ENCODE measurements at places on chromosomes 16 and 17. TPM values are rescaled to one million over a fixed set of nuclear protein-coding genes. Genes with fewer than 3 reads are reported as not detected.

Gene CCL17
- not detected for total RNA-seq

Gene STH
- total RNA-seq = not detected

Gene PSME3IP1
- total RNA-seq = 108 TPM

Gene CHST6
- total RNA-seq = 0.19 TPM

Gene ENPP7
- not detected for total RNA-seq

Gene GAA
- total RNA-seq = 58.5 TPM

Gene TNP2
- not detected for total RNA-seq

Gene CLEC18A
- total RNA-seq = 0.07 TPM

Data from A549 treated with RU486 at 1 μM for 4 hours (cell line).